ENCODE measurements at places on chromosomes 2 and 18. TPM values are rescaled to one million over a fixed set of nuclear protein-coding genes. Genes with fewer than 3 reads are reported as not detected.

Gene NT5DC4
- total RNA-seq: not detected

DNA sequence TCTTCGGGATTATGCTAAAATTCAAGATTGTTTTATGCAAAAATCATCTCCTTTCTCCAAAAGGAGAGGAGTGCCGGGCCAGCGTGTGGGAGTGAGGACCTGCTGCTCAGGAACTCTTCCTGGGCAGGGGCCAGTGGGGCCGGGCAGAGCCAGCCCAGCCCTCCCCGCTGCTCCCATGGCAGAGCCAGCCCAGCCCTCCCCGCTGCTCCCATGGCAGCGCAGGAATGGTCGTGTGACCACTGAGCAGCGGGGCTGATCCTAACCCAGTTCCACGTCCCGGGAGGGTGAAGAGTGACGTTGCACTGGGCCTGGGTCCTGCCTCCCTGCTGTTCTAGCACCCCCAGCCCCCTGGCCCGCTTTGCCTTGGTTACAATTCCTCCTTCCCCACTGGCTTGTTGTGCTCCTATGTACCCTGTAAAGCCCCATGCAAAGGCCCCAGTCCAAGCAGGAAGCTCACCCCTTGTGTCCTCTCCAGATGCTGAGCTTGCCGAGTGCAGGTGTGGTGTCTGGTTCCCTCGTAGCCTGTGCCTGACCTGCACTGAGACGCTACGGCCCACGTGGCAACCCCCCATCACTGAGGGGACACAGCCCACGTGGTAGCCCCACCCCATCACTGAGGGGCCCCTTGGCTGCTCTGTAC lies 11.4 kb upstream of the NEU4 start:
- DNase-seq: no peak

GRCh38 chr2:155404433-155405002 lies 706.0 kb downstream of the KCNJ3 start:
- DNase-seq: no peak

DNA sequence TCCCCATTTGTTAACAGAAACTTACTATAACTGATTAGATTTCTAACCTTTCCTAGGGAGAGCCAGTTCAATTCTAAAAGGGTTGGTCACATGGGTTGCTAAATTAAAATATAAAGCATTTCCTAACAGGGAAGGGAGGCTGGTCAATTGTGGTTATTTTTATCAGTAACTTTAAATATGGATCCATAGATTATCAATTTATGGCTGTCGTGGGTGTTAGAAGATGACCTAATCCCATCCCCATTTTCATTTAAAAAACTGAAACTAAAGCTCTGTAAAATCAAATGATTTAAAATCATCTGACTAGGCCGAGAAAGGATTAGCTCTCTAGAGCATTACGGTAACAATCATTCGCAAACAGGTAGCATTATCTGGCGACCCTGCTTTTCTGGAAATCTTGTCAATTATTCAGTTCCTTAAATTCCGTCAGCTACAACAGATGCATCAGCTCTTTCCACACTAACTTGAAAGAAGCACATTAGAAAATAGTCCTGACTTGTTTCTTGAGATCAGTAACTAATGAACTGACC lies 953 bp upstream of the HNRNPA3 start:
- DNase-seq: no peak

DNA sequence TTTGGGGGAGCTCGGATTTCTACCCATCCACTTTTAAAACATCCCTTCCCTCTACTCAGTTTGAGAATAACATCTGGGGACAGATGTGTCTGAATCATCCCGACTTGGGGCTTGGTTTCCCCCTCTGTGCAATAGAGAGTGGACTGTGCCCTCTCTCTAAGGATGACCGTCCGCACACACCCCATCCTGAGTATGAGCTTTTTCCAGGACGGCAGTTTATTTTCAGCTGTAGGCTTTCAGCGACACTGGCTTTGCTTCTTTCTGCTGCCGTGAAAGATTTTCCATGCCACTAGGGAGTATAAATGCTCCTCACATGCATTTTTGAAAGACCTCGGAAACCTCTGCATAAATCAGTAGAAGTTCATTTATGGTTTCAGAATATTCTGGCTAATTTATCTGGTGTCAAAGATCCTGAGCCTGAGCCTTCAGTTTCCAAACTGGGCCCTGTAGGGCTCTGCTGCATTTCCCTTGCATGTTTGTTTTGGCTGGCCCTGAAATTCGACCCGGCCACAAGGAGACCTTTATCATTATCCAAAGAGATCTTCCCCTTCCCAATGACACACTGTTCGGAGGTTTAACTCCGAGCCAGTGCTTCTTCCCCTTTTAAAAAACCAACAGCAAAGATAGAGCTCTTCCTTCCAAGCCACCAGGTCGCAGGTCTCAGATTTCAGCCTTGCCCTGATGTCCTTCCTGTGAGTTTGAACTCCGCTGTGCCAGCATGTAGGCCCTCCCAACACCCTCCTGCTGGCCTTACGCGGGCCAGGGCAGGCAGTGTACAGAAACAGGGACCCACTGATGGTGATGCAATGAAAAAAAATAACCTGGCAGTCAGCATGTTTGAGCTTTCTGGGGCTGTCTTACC lies 53.3 kb downstream of the FECH start:
- DNase-seq: peak; percentile 56

Gene FSHR
- total RNA-seq: not detected

Gene CMPK2
- total RNA-seq: 0.12 TPM
